Activated CD8-positive, alpha-beta memory T cell treated with anti-CD3 and anti-CD28 coated beads for 48 hours (primary cell): ENCODE measurements at places on chromosomes 1 and 21.

- DNase-seq: no peak
These were observed 155.8 kb upstream of the TMEM51 start for GRCh38 chr1:14997646-14998276.

DNA sequence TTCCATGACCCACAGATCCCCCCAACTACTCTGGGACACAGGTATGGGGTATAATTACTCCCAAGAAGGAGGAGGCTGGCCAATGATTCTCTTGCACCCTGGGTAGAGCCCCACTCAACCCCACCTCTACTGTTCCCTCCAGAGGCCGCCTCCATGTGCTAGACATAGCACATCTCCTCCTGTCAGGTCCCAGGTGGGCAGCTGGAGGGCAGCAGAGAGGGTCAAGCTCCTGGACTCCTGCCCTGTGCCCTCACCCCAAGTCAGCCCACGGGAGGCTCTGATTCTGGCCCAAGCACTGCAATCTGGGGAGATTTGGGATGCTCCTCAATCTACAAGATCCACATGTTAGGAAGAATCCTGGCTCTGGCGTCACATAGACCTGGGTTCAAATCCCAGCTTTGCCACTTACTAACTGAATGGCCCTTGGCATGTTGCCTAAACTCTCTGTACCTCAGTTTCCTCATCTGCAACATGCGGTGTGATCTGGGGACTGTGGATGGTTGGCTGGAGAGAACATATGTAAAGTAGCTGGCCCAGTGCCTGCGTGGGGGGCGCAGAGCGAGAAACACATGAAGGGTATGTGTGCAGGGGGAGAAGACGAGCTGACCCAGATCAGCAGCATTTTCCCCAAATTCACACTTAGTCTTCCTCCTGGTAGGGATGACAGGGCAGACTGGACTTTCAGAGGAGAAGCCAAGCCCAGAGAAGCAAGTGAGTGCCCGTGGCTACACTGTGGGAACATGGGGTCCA is 23.2 kb downstream of the TNNT2 start:
- DNase-seq: no peak

- no peak for DNase-seq
These were observed at the start of gene RXFP4 for GRCh38 chr1:155940993-155941844. TSS of gene RXFP4 (plus strand) at chr1:155941638. CDS start at chr1:155941710, 72 bp downstream.

DNA sequence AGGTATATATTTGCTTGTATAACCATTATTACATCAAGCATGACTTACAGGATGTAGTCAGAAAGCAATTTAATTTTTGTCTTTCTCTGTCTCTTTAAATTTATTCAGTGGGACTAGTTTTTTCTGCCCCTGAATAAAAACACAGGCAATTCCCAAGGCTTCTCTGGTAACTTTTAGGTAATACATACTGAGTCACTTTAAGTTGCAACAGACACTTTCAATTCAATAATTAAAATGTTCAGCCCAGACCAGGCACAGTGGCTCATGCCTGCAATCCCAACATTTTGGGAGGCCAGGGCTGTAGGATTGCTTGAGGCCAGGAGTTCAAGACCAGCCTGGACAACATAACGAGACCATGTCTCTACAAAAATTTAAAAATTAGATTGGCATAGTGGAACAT is 12.3 kb downstream of the SLC44A3 start:
- DNase-seq: no peak

DNA sequence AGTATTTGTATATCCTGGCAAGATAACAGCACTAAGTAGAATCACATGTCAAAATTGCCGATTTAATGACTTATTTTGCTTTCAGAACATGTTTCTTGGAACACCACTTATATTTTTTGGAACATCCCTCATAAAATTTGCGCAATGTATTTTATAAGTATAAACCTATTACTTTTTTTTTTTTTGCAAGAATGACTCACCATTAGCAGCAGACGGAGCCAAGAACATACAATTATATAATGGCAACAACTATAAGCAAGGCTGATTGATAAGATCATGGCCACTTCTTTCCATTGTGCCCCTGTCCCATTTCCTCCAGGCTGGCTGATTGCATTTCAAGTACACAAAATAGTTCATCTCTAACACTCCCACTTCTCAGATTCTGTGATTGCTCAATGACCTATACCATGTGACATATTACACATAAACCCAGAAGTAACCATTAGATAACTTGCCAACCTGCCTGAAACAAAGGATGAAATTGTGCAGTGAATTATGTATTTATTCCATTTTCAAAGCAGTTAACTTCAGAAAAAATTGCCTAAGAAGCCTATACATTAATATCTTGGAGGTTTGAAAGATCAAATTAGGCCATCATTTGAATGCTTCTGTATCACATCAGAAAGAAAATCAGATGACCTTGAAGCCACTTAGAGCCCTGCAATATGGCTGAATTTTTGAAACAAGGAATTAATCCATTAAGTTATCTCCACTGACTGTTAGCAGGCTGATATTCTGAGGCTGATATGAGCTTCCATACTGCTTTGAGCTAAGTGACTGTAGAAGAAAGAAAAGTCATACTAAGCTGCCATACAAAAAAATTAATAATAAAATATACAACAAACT is 77.8 kb upstream of the PRMT6 start:
- DNase-seq: no peak

DNA sequence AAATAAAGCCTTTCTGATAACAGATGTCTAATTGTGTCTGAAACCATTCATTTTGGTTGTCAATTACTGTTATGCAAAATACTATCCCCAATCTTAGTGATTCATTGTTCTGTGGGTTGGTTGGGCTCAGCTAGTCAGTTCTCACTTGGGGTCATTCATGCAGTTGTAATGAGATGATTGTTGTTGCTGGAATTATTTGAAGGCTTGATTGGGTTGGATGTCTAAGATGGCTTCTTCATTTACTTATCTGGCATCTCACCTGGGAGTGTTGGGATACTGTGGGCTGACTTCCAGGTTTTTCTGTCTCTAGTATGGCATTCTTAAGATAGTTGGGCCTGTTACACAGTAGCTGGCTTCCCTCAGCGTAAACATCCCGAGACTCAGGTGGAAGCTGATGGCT is 217.8 kb upstream of the B3GALT2 start:
- DNase-seq: no peak

- DNase-seq: no peak
These were observed 1.9 kb downstream of the GPSM2 start for GRCh38 chr1:108878678-108879077.

DNA sequence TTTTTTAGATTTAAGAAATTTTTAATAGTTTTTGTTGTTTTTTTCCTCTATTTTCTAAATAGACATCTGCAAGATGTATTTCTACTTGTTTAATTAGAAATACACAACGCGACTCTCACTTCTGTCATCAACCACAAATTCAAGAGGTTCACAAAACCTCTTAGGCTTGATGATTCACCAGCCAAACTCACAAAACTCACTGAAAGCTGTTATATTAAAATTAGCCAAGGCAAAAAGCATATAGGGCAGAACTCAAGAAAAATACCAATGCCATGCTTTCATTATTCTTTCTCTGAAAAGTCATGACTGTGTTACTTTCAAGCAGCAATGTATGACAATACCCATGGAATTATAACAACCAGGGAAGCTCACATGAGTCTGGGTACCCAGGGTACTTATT is 487.0 kb upstream of the RGS18 start:
- no peak for DNase-seq

DNA sequence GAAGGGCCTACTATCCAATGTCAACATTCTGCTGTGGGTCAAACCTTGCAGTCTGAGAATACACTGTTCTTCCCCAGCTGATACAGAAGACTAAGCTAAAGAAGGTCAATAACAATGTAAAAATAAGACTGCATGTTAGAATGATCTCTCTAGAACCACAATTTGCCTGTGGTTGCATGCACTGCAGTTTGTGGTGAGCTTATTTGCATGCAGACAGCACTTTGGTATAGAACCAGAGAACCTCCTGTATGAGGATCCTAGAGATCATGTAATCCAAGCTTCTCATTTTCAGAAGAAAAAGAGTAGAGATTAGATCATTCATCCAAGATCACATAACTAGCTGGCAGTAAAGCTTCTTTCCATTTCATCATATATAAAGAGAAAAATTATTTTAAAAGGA is 15.8 kb downstream of the SYNJ1 start:
- no peak for DNase-seq

GRCh38 chr1:208967334-208967733 is 616.2 kb upstream of the CAMK1G start:
- DNase-seq: no peak

- DNase-seq: no peak
These were observed 596.5 kb downstream of the MATN1 start for GRCh38 chr1:30126848-30127247.

- no peak for DNase-seq
These were observed 44.1 kb upstream of the BCL10 start for GRCh38 chr1:85320371-85321131.

- DNase-seq: no peak
These were observed 2.5 kb upstream of the MAST2 start for GRCh38 chr1:45800899-45801298.

DNA sequence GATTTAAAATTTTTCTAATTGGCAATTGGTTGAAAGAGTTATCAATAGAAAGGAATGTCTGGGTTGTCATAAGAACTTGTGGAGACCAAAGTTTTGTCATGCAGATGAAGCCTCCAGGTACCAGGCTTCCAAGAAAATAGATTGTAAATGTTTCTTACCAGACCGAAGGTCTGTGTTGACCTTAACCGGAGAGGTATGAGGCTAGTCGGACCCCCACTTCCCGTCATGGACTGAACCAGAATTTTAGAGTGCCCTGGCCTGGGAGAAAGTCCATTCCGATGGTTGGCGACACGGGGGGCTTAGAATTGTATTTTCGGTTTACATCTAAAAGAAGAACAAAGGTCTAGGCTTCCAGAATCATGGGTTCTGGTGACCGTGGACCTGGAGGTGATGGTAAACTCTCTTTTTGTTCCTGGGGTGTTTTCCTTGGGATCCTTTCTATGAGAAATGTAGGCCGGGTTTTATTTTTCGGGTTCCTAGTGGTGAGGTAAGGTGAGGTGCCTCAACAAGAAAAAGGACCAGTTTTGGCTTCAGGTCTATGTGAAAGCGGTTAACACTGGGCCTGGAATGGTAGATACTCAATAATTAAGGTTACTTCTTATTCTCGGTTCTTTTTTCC is 405 bp upstream of the UHMK1 start:
- no peak for DNase-seq

GRCh38 chr1:103937763-103938357 is 188.2 kb downstream of the AMY1C start:
- no peak for DNase-seq

DNA sequence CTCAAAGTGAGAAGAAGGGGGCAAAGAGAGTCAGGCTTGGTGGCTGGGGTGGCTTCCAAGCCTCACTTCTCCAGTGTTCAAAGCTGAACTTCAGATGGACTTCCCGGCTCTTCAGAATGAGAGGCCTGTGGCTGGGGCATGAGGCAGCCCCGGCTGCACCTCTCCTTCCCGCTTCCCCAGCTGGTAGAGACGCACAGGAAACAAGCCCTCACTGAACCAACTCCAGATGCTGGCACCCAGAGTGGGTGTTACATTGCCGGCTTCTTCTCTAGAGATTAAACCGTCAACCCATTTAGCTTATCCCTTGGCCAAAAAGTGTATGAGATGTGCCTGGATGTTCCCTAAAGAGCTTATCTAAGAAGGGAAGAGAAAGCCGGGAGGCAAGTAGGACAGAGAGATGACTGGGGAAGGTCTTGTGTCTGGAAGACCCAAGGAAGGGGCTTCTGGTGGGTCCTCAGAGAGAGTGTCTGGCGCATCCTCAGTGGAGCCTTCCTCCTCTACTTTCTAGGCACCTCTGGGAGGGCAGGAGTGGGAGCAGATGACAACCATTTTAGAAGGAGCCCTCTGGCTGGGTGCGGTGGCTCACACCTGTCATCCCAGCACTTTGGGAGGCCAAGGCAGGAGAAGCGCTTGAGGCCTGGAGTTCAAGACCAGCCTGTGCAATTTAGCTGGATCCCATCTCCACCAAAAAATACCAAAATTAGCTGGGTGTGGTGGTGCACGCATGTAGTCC is 2.0 kb downstream of the ADAMTSL4 start:
- no peak for DNase-seq

DNA sequence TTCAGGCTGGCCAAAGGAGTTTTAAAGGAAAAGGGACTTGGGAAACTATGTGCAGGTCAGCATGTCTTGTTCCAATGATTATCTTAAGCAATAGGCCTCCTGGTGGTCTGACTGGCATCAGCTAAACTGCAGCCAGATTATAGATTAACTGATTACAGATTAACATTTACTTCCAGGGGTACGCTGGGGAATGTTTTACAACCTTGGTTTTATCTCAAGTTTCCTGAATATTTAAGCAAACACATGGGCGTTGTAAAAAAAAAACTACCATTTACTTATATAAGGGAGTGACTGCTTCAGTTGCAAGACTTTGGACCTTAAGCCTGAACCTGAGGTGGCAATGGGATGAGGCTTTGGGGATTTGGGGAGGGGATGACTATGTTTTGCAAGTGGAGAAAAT is 600.6 kb upstream of the B3GALT2 start:
- no peak for DNase-seq

DNA sequence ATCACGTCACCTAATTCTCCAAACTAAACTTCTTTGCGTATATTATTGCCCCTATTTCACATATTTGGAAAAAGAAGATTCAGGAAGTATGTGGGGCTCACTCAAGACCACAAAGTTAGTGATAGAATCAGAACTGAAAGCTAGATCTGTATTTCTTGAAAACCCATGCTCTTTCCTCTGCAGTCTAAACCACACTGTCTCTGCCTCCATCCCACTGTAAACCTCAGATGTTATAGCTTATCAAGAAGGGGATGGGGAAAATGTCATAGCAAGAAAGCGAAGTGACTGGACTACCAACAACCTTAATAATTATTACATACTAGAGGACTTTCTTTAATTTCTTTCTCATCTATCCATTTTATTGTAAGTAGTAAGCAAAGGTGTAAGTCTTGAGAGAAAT is 257.7 kb upstream of the SGIP1 start:
- no peak for DNase-seq

DNA sequence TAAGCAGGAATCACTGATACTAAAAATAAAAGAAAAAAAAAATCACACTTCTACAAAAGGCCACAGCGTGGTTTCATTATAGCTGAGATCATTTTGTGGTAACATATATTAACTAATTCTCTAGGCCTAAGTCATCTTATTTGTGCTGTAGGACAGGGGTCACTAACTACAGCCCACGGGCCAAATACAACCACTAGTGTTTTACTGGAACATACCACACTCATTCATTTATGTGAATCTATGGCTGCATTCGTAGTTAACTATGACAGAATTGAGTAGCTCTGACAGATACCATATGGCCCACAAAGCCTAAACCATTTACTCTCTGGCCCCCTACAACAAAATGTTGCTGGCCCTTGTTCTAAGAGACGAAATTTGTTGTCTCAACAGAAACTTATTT is 224.4 kb downstream of the VAV3 start:
- DNase-seq: no peak

GRCh38 chr1:30104551-30104950 is 618.8 kb downstream of the MATN1 start:
- no peak for DNase-seq
